RPMI7951 (cell line): ENCODE measurements at places on chromosomes 11 and 22. TPM values are rescaled to one million over a fixed set of nuclear protein-coding genes. Genes with fewer than 3 reads are reported as not detected.
A peak's percentile ranks its signal among the peaks of the same experiment; 100 is the strongest.

DNA sequence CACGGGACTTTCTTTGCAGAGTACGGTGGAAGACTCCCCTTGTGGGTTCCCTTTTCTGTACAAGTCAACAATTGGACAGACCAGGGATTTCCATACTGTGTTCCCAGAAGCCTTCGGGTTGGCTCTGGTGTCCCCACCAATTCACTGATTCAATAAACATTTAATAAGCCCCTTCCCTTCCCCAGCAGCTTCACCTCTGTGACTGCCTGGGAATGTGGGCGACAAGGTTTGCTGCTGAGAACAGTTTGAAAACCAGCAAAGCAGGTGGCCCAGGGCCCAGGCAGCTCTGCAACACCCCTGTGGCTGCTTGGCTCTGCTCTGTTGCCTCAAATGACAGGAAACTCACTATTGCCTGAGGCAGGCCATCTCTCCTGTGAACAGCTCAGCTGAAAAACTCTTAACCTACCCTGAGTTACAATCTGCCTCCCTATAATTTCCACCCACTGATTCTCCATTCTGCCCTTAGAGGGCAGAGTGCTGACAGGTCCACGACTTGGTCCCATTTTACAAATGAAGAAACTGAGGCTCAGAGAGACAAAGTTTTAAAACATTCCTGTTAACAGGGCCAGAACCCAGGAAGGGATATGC lies 10.4 kb downstream of the ADORA2A start:
- peak; percentile 79 for DNase-seq

GRCh38 chr22:39908136-39908535 lies 7.3 kb downstream of the GRAP2 start:
- no peak for DNase-seq

- peak; percentile 60 for DNase-seq
Observed at GRCh38 chr11:34997952-34998528, 81.6 kb downstream of the PDHX start.

DNA sequence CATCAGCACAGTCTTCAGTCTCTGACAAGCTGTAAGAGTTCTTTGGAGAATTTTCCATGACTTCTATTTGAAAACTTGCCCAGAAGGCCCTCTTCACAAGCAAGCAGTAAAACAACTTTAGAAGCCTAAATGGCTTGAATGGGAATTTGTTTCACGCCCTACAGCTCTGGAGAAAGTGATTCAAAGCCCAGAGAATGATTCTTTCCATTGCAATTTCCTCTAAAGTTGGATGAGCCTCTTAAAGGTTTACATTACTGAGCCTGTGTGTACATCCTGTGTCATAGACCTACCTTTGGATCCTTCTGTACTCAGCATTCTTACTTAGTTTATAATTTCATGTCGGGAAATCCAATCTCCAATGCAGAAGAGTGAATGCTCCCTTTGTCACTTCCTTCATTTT lies 6.8 kb upstream of the OR8B3 start:
- DNase-seq, result no peak

The SH3BP1 gene
- total RNA-seq, result 11.3 and 19.9 TPM in 2 replicates

The DMC1 gene
- 0.12 and 0.20 TPM in 2 replicates for total RNA-seq

The KDM4E gene
- total RNA-seq, result not detected in 2 replicates
